ENCODE measurements at places on chromosomes 2 and 18.

- DNase-seq, result peak; percentile 34
These were observed 703 bp downstream of the UGGT1 start for GRCh38 chr2:128091726-128092080.

GRCh38 chr2:200812122-200813022 is 662 bp downstream of the BZW1 start:
- peak; percentile 69 for DNase-seq

DNA sequence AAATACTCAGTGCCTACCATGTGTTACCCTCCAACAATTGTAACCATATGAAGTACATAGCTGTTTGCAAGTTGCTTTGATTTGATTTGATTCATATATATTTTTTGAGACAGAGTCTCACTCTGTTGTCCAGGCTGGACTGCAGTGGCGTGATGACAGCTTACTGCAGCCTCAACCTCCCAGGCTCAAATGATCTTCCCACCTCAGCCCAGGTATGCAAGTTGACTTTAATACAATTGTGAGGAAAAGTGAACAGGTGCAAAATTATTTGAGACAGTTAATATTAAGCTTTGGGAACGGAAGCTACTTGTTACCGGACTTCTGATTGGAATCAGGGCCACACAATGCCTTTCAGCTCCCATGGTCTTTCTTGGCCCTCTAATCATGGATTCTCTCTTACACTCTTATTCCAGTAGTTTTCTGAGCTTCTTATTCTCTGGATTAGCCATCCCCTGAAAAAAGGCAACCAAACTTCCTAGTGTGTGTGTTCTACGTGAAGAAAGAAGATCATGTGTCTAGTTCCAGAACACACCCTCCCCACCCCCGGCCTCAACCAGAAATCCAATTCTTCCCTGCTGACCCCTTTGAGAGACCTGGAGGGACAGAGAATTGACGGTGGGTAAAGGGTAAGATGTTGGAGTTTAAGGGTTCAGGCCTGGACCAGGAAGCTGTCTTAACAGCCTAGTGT is 1.1 kb upstream of the RPL37A start:
- DNase-seq, result no peak

- DNase-seq, result no peak
These were observed 20.6 kb downstream of the PAIP2B start for GRCh38 chr2:71206271-71206670.

GRCh38 chr2:240199133-240199870 is 58.8 kb upstream of the OTOS start:
- DNase-seq, result no peak

DNA sequence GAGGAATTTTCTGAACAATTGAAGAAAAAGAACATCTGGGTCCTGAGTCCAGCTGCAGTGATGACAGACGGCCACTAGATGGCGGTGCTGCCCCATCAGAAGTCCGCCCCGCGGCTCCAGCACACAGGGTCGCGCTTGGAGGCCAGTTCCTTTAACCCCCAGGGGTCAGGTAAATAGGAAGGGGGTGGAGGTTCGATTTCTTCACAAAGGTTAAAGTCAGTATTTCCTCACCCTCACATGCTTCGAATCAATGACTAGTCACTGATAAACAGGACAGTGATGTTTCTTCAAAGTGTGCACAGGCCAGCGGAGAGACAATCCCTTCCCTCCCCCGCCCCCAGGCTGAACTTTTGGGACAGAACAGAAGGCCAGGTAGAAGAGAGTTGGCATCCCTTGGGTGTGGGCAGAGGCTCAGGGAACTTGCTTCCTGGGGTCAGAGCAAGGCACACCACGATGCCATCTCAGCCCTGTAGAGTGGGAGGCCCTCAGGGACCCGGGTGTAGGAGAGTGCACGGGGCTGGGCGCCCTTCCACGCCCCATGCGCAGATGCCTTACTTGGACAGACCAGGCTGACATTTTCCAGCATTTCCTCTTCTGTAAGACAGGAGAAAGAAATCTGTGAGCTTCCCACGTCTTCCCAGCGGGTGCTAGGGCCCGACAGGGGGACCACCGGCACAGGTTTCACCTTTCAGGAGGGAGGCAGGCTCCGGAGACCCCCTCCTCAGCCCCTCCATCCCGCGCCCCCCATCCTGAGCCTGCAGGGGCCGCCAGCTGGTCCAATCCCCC is 722 bp downstream of the APOB start:
- DNase-seq, result peak; percentile 44

GRCh38 chr2:166921261-166921896 is 33.1 kb downstream of the XIRP2 start:
- DNase-seq, result no peak

- no peak for DNase-seq
These were observed 156.8 kb upstream of the RBMS1 start for GRCh38 chr2:160650196-160651118.

DNA sequence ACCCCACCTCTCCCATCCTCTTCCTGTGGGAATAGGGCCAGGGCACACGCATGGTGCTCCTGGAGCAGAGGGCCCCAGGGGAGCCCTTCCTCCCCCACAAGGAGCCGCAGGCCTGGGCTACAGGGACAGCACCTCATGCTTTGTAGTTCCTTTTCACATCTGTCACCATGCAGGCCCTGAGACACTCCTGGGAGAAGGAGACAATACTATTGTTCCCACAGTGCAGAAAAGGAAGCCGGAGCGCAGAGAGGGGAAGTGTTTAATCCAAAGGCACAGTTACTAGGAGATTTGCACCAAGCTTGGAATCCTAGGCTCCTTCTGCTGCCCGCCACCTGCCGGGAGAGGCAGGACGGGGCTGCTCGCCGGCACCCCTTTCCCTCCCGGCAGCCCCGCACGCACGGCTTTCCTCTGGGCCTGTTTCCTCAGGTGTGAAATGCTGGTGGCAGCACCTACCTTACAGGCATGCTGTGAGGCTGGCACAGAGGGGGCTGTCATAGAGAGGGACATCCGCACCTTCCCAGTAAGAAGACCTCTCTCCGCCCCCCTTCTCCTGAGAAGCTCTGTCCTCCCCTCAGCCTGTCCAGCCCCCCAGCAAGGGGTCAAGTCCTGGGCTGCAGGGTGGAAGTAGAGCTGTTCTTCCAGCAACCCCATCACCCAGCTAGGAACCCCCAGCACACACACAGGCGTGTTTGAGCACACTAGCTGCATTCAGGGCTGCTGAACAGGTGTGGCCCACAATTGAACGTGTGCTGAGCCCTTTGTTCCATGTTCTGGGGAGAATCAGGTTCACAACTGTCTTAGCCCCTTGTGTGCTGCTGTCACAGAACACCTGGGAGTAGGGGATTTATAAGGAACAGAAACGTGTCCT is 62.6 kb downstream of the SMAD7 start:
- no peak for DNase-seq

- peak; percentile 3 for DNase-seq
These were observed 223.7 kb downstream of the SOX11 start for GRCh38 chr2:5915881-5916310.

GRCh38 chr2:233424154-233424951 is 70.1 kb downstream of the DGKD start:
- DNase-seq, result peak; percentile 100

DNA sequence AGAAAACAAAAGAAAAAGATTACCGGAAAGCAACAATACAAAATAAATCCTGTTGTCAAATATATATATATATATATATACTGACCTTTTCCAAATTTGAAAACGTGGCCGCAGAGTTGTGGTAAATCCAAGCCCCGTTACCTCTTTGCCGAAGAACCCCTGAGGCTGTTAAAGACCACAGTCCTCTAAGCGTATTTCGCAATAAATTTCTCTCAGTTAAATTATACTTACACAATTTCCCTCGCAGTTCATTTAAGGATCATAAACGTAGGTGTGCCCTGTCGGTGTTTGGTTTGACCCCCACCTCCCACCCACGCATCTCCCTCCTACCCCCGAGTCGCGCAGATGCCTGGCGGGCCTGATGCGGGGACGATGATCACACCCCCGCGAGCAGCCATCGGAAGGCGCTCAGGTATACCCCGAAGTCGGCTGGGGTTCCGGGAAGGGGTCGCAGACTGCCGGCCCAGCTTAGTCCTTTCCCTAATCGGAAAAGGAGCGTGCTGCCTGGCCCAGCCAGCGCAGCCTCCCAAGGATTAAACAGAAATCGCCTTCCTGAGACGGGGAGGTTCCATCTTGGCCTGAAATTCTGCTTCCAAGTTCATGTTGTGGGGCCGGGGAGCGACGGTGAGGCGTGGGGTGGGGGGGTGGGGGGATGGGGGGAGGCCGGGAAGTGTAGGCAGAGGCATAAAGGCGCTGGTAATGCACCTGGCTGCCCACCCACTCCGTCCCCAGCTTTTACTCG is 2.9 kb upstream of the MEIS1 start:
- DNase-seq, result no peak

- peak; percentile 41 for DNase-seq
These were observed 2.0 kb downstream of the LIMS1 start for GRCh38 chr2:108536133-108536780.

- DNase-seq, result no peak
These were observed 76.9 kb downstream of the KLF7 start for GRCh38 chr2:207088839-207089238.

GRCh38 chr18:9096007-9096371 is 6.5 kb upstream of the NDUFV2 start:
- no peak for DNase-seq
